ENCODE measurements at places on chromosomes 12 and 14. TPM values are rescaled to one million over a fixed set of nuclear protein-coding genes. Genes with fewer than 3 reads are reported as not detected.

DNA sequence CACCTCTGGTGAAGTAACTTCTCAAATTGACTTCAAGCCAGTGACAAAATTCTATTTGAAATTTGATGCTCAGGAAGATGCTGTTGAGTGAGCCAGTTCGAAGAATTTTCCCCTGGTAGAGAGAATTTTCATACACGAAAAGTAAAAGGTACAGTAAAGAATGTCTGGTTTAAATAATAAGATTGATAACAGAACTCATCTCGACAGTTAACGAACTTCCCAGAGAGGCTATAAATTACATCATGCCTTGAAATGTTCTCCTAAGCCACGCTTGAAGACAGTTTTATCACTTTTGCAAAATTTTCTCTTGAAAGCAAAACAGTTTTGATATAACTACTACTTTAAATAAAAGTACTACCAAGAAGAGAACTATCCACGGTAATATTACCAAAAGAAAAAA is 14.4 kb upstream of the OR11G2 start:
- H3K36me3 ChIP-seq = no peaks in the 10 kb centered on the region
- no peaks in the 10 kb centered on the region for H3K27me3 ChIP-seq
- no peak overlapping the region for H3K4me3 ChIP-seq

DNA sequence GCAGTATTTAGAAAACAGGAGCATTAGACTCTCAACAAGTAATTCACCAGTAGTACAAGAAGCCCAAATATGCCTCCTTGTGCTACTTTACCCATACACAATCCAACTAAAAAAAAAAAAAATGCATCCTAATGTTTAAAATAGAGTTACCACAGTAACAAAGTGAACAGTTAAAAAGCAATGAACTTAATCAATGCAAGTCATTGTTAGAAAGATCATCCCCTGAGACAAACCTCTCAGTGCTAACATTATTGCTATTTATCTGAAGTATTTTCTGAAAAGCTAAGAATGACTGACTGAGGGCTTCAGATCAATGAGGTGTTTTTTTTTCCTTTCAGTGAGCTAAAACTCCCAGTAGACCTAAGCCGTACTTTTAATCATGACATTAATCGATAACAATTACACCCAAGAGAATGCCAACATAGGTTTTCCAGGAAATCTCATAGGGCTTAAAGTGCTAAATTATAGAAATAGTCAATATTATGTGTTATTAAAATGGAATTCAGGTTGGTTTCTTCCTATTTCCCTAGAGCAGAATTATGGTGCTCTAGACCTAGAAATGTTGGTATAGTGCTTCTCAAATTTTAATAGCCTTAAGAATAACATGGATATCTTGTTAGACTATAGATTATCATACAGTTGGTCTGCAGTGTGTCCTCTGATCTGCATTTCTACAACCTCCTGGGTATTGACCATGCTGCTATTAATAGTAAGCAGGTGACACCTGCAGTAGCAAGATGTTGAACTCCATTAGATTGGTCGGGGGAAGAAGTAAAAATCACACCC is 123.0 kb downstream of the PRKD1 start:
- no peak for DNase-seq
- no peak overlapping the region for H3K4me3 ChIP-seq
- H3K36me3 ChIP-seq = no peaks in the 10 kb centered on the region

- H3K4me1 ChIP-seq = no peaks in the 10 kb centered on the region
- no peak overlapping the region for H3K27ac ChIP-seq
- no peak for DNase-seq
Measured at GRCh38 chr14:78486081-78486480, 315.9 kb downstream of the NRXN3 start.

DNA sequence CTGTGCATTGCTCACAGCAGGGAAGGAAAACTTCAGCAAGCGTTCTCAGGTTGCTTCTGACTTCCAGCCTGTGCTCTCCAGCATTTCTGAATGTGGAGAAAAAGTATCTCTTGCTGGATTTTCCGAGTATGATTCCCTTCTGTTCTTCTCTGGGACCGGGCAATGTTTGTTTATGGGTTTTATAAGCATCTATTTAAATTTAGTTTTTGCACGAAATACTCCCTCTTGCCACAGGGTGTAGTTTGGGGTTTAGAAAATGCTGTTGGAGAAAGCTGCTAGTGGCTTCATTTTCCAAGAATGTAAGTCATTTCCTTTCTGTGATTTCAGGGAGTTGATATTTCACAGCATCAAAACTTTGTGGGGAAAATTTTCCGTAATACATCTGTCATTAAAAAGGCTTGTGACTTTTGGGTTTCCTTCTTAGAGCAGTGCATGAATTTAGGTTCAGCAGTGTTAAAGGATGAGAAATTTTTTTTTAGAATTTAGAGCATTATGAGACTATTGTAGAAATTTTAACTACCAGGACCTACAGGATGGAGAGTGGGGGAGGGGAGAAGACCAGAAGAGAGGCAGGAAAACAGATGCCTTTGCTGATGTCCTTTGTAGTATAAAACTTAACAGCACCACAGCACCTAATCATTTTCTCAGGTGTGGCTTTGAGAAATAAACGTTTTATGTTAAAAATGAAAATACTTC is 1.5 kb downstream of the FRMD6 start:
- DNase-seq = no peak
- peak overlapping the region; percentile 92 for H3K4me3 ChIP-seq
- H3K4me1 ChIP-seq = peaks cover 12% of the 10 kb centered on the region

GRCh38 chr12:132827763-132828703 is 636 bp downstream of the GOLGA3 start:
- peak; percentile 83 for DNase-seq
- H3K36me3 ChIP-seq = peaks cover 23% of the 10 kb centered on the region
- peaks cover 16% of the 10 kb centered on the region for H3K4me1 ChIP-seq
- no peaks in the 10 kb centered on the region for H3K27me3 ChIP-seq
- H3K4me3 ChIP-seq = peak overlapping the region; percentile 92

DNA sequence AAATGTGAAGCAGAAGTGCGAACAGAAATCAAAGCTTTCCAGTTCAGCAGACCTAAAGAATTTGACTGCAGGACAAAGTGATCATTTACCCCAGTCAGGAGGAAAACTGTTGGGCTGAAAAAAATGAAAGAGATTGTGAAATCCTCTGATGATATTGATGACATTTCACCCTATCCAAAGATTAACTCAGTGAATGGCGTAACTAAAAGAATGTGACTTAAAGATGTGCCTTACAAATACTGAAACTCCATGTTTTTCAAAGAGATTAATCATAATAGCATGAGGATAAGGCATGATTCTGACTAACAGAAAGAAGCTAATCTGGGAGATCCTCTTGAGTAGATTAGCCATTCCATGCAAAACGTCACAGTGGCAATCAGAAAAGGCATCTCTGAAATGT is 225.6 kb downstream of the DUSP6 start:
- DNase-seq = no peak
- H3K27me3 ChIP-seq = no peaks in the 10 kb centered on the region
- no peak overlapping the region for H3K27ac ChIP-seq
- H3K4me1 ChIP-seq = no peaks in the 10 kb centered on the region

- H3K27ac ChIP-seq = no peak overlapping the region
- no peak overlapping the region for H3K4me3 ChIP-seq
- no peaks in the 10 kb centered on the region for H3K27me3 ChIP-seq
- no peak for DNase-seq
Measured at GRCh38 chr14:58133739-58134138, 18.3 kb downstream of the ARMH4 start.

The ATF7IP gene
- polyA plus RNA-seq = 5.9 TPM

The CEBPE gene
- not detected for polyA plus RNA-seq
